ENCODE measurements at places on chromosomes 7 and 10.

DNA sequence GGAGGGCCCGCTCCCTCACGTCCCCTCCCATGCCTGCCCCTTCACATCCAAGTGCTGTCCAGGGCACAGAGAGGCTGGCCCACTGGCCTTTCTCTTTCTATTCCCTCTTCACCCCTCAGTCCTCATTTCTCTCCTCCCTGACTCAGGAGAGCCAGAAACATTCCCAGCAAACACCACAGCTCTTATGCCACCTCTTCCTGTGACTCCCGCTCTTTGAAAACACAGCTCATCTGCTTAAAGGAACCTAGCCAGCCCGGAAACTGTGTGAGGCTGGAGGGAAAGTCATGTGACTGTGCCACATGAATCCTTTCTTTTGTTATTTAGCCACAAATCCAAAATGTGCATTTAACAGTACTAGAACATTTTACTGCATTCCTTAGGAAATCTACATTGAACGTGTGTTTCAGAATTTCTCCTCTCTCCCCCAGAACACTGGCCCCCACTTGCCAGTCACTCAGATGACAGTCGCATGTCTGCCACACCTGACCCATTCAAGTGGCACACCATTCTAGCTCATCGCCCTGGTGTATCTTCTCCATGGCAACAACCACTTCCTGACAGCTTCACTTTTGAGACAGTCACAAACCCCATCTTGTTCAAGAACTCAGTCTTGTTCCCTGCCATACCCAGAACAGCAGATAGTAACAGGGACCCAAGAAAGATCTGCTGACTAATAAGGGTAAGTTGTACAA, 42.8 kb downstream of the GRB10 start:
- no peak for DNase-seq

DNA sequence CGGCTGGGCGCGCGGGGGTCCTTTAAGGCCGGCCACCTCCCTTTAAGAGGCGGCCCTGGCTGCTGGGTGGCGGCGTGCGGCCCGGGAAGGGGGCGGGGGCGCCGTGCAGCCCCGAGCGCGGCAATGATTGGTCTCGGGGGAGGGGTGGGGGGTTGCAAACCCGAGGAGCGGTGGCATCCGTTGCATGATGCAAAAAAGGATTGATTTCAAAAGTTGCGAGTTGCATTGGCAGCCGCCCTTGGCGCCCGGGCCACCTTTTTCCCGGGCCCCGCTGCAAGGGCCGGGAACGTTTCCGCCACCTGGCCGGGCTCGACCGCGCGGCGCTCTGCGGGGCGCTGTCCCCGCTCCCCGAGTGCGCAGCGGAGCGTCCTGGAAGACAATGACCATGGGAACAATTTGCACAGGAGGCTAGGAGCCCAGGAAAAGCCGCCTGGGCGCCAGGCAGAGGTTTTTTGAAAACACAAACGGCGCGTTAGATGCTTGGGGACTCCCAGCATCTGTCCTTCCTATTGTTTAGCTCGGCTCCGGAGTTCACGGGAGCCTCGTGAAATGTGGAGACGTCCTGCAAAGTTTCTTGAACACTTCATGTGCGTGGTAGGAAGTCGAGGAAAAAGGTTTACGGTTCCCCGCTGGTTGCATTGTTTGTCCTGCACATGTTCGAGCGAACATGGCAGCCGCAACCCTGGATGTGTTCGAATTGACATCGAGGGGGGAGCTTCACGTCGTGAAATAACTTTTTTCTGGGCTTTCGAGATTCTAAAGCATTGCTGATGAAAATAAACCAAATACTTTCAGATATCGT, at the start of gene SEPHS1:
Gene SEPHS1, minus strand, starts transcription at position 78 of the 802 bp plus-strand sequence. CDS start 3,343 bp downstream, outside the sequence.
- peak; percentile 50 for DNase-seq

GRCh38 chr7:70598976-70599375, 533.0 kb upstream of the GALNT17 start:
- no peak for DNase-seq

DNA sequence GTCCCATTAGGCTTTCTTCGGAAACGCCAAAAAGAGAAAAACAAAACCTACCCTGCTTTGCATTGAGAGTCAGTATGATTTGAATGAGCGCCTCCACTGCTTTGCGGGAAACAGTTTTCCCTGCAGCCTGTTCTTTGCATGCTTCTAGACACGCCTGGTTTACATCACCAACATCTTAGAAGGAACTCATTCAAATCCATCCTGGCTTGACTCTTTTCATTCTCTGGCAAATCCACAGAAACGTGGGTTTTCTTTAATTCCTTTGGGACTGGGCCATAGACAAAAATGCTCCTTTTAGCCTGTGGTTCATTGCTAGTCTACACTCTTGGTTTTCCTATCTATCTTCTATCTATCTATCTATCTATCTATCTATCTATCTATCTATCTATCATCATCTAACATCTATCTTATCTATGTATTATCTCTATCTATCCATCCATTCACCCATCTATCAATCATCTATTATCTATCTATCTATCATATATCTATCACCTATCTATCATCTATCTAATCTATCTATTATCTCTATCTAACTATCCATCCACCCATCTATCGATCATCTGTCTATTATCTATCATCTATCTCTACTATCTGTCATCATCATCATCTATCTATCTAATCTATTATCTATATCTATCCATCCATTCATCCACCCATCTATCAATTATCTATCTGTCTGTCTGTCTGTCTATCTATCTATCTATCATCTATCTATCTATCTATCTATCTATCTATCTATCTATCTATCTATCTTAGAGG, 68.3 kb downstream of the GATA3 start:
- DNase-seq: no peak

- no peak for DNase-seq
These were observed 39.4 kb upstream of the GDF10 start for GRCh38 chr10:47260505-47261111.

DNA sequence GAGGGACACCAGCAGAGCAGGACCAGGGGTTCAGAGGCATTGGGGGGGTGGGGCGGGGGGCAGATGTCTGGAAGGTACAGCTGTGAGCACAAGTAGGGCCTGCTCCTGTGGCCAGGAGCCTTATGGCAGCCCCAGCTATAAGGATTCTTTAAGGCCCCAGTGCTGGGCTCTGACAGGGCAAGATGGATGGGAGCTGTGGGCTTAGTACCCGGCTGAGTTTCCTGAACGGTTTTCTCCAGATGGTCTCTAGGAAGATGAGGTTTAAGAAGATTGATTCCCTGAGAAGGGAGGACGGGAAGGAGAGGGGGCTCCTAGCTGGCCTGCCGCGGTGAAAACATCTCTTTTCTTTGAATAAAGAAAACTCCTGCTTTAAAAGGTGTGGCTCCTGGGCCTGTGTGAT, 30.1 kb upstream of the COMTD1 start:
- DNase-seq: no peak

- no peak for DNase-seq
These were observed 48.0 kb downstream of the SEC23IP start for GRCh38 chr10:119940487-119940886.

DNA sequence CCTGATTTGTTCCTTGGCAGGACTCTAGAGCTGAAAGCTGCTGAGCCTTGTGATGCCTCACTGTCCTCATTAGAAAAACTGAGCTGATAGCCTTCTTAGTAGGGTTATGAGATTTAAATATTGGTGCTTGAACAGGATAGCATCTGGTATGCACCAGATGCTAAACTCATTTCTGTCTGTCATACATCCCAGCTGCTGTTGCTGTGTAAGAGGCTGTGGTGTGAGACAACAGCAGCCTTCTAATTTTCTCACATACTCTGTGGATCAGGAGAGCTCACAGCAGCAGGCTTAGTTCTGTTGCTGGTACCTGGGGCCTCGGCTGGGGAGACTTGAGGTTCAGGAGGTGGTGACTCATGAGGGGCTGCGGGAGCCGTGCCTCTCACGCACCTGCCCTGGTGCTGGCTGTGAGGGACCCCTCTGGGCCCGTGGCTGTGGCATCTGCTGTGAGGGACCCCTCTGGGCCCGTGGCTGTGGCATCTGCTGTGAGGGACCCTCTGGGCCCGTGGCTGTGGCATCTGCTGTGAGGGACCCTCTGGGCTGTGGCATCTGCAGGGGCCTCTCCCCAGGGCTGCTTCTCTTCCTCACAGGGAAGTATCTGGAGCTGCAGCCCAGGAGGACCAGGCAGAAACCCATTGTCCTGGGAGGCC, 12.5 kb downstream of the DYNC2I1 start:
- DNase-seq: no peak

- no peak for DNase-seq
These were observed 40.4 kb upstream of the SMIM30 start for GRCh38 chr7:113158756-113159155.

GRCh38 chr7:151729521-151729921, 147.4 kb downstream of the PRKAG2 start:
- DNase-seq: no peak

GRCh38 chr7:82051601-82052000, 281.8 kb upstream of the HGF start:
- no peak for DNase-seq

DNA sequence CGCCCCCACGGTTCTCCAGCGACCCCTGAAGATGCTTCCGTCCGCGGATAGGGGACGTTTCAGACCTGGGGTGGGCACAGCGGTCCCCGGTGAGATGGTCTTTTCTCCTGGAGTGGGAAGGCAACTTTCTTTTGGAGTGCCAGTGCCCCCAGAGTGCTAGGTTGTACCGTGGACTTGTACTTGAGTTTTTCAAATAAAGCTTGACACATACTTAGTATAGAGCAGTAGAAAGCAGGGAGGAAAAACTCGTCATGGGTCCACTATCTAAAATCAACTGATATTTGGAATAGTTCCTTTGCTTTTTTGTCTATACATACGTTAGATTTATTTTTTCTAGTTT, 28.4 kb downstream of the RBM20 start:
- no peak for DNase-seq

- DNase-seq: no peak
These were observed 5.1 kb upstream of the ZNF775 start for GRCh38 chr7:150374026-150374425.

DNA sequence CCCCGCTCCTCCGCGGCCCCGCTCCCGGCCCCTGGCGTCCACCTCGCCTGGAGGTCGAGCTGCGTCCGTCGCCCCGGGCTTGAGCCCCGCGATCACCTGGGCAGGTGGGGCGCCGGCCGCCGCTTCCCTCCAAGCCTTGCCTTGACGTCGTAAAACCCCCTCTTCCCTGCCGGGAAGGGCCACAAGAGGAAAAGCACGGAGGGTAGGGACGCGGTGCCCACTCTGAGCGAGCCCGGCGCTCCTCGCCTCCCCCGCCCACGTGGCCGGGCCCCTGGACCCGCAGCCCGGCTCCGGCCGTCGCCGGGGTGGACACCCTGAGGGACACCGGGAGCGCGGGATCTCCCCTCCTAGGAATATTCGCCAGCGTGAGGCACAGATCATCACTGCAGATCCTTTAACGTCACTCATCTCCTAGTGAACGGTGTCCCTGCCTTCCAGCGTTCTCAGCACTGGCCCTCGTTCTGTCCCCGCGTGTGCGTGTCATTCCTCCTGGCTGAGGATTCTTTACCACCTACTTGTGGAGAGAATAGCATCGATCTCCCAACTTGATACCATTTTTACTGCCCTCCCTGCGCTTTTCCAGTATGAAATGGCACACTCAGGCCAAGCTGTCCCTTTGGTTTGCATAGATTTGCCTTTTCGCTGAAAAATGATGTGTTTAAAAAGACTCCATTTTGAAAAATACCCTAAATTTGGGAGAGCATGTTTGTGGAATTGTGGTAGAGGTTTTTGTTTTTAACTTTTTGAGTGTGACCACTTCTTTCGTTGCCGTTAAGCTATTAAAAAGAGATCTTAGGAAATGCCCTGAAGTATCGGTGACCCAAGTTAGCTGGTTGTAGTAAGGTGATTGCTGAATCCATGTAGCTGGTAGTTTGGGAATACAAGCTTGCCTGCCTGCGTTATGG, 649 bp downstream of the ACTR3B start:
- no peak for DNase-seq

DNA sequence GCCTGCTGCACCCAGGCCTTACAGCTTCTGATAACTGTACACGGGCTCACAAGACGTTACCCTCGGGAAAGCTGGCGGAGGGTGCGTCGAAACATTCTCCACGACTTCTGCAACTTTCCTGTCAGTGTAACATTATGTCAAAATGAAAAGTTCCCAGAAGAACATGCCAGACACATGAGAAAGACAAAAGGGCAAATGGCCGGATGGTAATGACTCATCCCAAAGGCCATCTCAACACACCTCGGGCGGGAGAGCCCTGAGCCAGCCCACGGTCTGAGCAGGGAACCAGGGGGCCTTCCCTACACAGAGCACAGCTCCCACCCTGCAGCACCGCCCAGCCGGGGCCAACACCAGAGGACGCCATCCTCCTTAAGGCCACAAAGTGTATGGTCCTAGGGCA, 118.7 kb downstream of the MAD1L1 start:
- no peak for DNase-seq

GRCh38 chr10:38209332-38209731, 115.2 kb downstream of the ZNF37A start:
- DNase-seq: no peak
